ENCODE measurements at places on chromosomes 16 and 17. TPM values are rescaled to one million over a fixed set of nuclear protein-coding genes. Genes with fewer than 3 reads are reported as not detected.
A peak's percentile ranks its signal among the peaks of the same experiment; 100 is the strongest.

Gene KRTAP1-1
- not detected for total RNA-seq

Gene GAS2L2
- total RNA-seq = not detected

Gene CD300E
- total RNA-seq = not detected

DNA sequence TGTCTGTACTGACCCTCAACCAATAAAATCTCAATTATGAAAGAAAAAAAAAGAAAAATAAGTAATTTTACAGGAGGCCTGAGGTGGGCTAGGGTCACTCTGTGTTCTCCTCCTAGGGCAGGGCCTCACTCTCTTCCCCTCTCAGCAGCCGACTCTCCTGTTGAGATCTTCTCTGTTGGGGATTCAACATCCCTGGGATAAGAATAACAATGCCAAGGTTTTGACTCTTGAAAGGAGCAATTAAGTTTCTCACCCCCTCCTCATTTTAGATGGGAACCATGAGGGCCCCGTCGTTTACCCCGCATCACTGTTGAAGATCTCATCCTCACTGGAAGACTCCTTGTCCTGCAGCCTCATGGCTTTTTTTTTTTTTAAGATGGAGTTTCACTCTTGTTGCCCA is 21.5 kb upstream of the BRCA1 start:
- H3K4me3 ChIP-seq = no peak overlapping the region
- no peaks in the 10 kb centered on the region for H3K4me1 ChIP-seq
- H3K27me3 ChIP-seq = no peaks in the 10 kb centered on the region

Gene SLC16A6
- 7.4 TPM for total RNA-seq

DNA sequence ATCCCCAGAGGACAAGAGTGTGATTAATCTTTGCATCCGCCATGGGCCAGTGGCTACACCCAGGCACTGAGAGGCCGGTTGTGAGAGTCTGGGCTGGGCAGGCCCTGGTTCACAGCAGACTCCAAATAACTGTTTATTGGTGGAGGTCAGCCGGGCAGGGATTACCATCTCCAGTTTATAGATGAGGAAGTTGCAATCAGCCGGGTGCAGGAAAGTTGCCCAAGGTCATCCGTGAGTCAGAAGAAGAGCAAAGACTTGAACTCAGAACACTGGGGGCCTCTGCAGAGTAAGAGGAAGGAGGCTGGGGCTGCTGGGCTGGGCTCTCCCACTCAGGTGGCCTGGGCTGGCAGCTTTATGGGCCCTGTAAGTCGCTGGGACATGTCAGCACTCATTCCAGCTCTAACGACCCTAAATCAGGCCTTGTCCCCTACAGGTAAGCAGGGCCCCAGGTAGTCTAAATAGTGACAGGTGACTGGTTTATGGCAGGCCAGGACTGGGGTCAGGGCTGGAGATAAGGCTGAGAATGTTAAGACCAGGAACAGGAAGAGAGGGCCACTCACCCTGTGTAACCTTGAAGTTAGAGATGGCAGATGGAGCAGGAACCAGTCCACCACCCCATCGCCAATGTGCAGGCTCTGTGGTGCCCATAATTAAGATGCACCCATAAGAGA is 2.1 kb upstream of the CA4 start:
- no peak overlapping the region for H3K4me3 ChIP-seq
- H3K27me3 ChIP-seq = peaks cover 33% of the 10 kb centered on the region
- H3K36me3 ChIP-seq = no peaks in the 10 kb centered on the region
- DNase-seq = no peak
- peaks cover 24% of the 10 kb centered on the region for H3K4me1 ChIP-seq
- H3K27ac ChIP-seq = no peak overlapping the region

DNA sequence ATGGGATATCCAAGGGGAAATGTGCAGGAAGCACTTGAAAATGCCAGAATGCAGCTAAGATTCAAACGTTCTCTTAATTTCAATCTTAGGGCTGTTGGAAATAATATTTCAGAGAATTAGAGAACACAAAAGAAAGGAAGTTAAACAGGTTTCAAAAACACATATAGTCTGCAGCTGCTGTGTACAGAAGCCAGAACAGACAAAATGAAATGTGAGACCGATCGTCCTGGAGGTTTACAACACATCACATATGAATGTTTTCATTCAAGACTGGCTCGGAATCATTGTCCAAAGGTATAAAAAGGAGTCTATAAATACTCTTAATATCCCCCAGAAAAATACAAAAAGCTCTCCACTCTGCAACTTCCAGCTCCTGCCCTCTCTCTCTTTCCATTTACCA is 14.3 kb downstream of the CYTH1 start:
- no peaks in the 10 kb centered on the region for H3K27me3 ChIP-seq
- H3K36me3 ChIP-seq = no peaks in the 10 kb centered on the region
- peak overlapping the region; percentile 9 for H3K4me3 ChIP-seq
- DNase-seq = no peak
- peak overlapping the region; percentile 49 for H3K27ac ChIP-seq

- H3K4me3 ChIP-seq = no peak overlapping the region
- H3K27ac ChIP-seq = peak overlapping the region; percentile 10
- peak; percentile 74 for DNase-seq
These were observed 25.9 kb upstream of the APOH start for GRCh38 chr17:66255112-66255511.

GRCh38 chr17:60610473-60610872 is 10.5 kb downstream of the PPM1D start:
- no peak for DNase-seq
- no peaks in the 10 kb centered on the region for H3K27me3 ChIP-seq
- H3K4me3 ChIP-seq = no peak overlapping the region
- no peak overlapping the region for H3K27ac ChIP-seq

Gene MFSD6L
- total RNA-seq = not detected

DNA sequence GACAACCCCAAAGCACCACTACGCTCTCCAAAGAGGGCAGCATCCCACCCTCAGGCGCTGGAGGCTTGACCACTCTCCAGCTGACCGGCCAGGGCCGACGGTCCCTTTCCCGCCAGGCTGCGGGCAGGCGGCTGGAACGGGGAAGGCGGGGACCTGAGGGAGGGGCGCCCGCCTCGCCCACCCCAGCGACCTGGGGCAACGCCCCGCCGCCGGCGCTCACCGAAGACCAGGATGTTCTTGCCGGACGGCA is 431 bp downstream of the DYNC1LI2 start:
- H3K27me3 ChIP-seq = no peaks in the 10 kb centered on the region
- peak overlapping the region; percentile 85 for H3K27ac ChIP-seq
- H3K4me3 ChIP-seq = peak overlapping the region; percentile 73
- peaks cover 4% of the 10 kb centered on the region for H3K36me3 ChIP-seq
- DNase-seq = no peak
- H3K4me1 ChIP-seq = peaks cover 35% of the 10 kb centered on the region

GRCh38 chr16:51022955-51023354 is 128.1 kb downstream of the SALL1 start:
- H3K27ac ChIP-seq = no peak overlapping the region
- no peaks in the 10 kb centered on the region for H3K36me3 ChIP-seq
- H3K4me3 ChIP-seq = no peak overlapping the region
- DNase-seq = no peak
- H3K4me1 ChIP-seq = no peaks in the 10 kb centered on the region

GRCh38 chr16:56226845-56227525 is 35.7 kb downstream of the GNAO1 start:
- H3K4me1 ChIP-seq = peaks cover 38% of the 10 kb centered on the region
- no peak overlapping the region for H3K27ac ChIP-seq
- peak overlapping the region; percentile 25 for H3K4me3 ChIP-seq
- DNase-seq = peak; percentile 47
- no peaks in the 10 kb centered on the region for H3K27me3 ChIP-seq

GRCh38 chr17:79539944-79540705 is 70.7 kb downstream of the RBFOX3 start:
- no peaks in the 10 kb centered on the region for H3K27me3 ChIP-seq
- H3K4me1 ChIP-seq = no peaks in the 10 kb centered on the region
- no peak overlapping the region for H3K27ac ChIP-seq
- no peaks in the 10 kb centered on the region for H3K36me3 ChIP-seq

DNA sequence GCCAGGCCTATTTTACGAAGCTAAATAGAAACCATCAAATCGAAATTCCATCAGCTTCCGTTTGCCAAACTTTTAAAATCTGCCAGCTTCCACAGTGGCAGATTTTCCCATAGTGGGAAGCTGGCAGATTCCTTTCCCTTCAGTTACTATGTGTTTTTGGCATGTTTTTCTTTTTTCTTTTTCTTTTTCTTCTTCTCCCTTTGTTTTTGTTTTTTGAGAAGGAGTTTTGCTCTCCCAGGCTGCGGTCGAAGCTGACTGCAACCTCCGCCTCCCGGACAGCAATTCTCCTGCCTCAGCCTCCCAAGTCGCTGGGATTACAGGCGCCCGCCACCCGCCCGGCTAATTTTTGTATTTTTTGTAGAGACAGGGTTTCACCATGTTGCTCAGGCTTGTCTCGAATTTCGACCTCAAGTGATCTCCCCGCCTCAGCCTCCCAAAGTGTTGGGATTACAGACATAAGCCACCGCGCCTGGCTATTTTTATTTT is 684 bp upstream of the CWC25 start:
- H3K27me3 ChIP-seq = no peaks in the 10 kb centered on the region
- peaks cover 7% of the 10 kb centered on the region for H3K36me3 ChIP-seq
- peaks cover 23% of the 10 kb centered on the region for H3K4me1 ChIP-seq
- DNase-seq = no peak
- peak overlapping the region; percentile 98 for H3K27ac ChIP-seq

Gene RABEP2
- 29.0 TPM for total RNA-seq

DNA sequence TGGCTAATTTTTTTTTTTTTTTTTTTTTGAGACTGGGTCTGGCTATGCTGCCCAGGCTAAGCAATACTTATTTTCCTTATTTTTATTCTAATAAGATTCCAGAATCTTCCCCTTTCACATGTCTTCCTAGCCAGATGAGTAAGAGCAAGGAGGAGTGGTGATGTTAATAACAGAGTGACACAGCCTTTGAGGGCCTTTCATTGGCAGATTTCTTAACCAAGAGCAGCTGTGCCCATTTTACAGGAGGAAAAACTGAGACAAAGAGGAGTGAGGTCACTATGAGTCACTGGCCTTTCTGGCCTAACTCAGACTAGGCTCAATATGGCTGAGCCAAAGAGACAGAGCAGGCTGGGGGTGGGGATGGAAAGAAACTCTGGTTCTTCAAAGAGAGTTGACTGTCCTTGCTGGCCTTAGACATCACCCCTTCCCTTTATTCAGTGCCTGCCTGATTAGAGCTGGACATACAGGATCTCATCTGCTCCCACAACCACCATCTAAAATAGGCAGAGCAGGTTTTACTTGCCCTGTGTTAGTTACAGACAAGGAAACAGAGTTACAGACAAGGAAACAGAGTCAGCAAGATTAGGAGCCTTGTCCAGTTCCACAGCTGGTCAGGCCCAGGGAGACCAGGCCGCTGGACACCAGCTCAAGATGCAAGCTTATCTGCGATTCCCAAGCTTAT is 50.0 kb upstream of the TOB1 start:
- H3K36me3 ChIP-seq = no peaks in the 10 kb centered on the region
- no peaks in the 10 kb centered on the region for H3K27me3 ChIP-seq
- no peak for DNase-seq
- no peak overlapping the region for H3K4me3 ChIP-seq

Gene OTOP2
- total RNA-seq = not detected

DNA sequence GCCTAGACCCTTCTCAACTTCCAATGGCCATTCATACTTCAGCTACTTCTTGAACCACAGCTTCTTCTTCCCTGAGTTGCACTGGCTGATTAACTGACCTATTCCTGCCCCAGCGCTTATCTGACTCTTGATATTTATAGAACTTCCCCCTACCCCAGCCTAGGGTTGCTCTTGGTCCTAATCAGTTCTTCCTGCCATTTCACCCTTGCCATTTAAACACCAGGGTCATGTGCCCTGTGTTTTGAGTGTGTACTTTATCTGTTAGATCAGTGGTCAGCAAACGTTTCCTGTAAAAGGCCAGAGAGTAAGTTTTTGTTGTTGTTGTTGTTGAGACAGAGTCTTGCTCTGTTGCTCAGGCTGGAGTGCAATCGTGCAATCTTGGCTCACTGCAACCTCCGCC is 82.4 kb upstream of the COX10 start:
- no peaks in the 10 kb centered on the region for H3K27me3 ChIP-seq
- H3K4me1 ChIP-seq = no peaks in the 10 kb centered on the region
- no peak overlapping the region for H3K27ac ChIP-seq

Gene TMIGD1
- not detected for total RNA-seq

DNA sequence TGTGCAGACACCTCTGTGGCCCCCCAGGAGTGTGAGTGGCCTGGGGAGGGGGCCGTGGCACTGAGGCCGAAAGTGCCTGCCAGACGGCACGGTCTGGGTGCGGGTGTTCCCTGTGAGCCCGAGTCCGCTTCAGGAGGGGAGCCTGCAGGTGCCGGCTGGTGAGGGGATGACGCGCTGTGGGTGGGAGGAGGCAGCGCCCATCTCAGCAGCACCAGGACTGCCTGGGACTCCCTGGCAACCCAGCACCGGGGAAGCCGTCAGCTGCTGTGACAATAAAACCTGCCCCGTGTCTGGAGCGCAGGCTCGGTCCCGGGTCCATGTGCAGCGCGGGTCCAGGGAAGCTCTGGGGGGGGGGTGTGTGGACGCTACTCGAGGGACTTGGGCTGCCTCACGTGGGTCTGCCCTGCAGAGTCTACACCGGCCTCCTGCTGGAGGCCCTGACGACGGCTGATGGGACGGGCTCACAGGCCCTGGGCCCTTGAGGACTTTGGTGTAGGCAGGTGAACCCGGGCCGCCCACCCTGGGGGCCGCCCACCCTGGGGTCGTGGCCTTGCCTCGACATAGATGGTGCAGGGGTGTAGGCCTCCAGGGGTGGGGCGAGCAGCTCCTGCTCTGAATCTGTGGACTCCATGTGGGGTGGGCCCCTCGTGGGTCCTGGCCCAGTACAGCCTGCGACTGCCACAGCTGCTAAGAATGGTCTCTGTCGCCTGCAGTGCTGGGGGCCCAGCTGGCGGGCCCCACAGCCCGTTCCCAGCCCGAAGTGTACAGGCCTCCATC is 5.9 kb upstream of the RAB40C start:
- no peaks in the 10 kb centered on the region for H3K36me3 ChIP-seq
- H3K4me3 ChIP-seq = no peak overlapping the region
- H3K27ac ChIP-seq = no peak overlapping the region
- H3K4me1 ChIP-seq = peaks cover 12% of the 10 kb centered on the region
- H3K27me3 ChIP-seq = no peaks in the 10 kb centered on the region

DNA sequence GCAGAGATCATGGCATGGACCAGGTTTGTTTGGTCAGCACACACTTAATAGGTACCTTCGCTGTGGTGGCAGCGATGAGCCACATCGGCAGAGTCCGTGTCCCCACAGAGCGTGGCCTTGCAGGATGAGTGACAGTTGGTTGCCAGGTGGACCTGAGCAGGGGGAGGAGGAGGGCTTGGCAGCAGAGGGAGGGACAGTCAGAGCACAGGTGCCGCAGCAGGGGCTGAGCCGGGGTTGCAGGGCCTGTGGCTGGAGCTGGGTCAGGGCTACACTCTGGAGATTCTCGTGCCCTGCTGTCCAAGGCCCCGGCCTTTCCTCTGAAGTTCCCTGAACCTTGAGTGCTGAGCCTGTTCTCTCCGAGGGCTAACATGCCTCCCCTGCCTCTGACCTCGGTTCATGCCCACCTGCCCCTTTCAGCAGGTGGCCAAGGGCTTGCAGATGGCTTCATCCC is 24.8 kb downstream of the POLR3E start:
- no peak for DNase-seq
- H3K4me3 ChIP-seq = no peak overlapping the region
- peaks cover 69% of the 10 kb centered on the region for H3K36me3 ChIP-seq
- H3K27me3 ChIP-seq = no peaks in the 10 kb centered on the region
- peaks cover 8% of the 10 kb centered on the region for H3K4me1 ChIP-seq

Gene CCL3
- 4.2 TPM for total RNA-seq
